Colonic mucosa (tissue), 4 donors: ENCODE measurements at places on chromosomes 11 and 22.

DNA sequence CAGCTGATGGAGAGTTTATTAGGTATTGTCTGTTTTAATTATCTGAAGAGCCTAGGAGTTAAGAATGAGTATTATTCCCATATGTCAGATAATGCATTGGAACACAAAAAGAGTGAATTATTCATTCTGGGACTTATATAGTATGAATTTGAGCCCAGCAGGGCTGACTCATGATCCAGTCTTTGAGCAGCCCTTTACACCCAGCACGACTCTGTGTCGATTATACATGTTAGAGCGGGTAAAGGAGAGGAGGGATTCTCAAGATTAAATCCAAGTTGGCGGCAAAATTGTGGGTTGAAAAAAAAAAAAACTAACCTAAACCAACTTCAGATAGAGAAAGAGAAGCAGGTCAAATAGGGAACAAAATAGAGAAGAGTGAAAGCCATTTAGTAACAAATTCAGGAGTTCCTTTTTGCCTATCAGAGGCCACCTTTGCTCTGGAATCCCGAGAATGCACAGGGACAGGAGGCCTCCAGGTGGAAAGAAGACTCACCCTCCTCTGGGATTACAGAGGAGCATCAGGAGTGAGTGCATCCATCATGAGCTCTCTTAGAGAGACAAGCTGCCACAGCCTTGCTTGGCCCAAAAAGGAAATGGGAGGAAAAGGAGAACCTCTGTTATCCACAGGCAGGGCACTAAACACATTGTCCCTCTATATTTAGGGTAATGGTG is 3.1 kb downstream of the MRGPRX1 start:
- DNase-seq, result no peak

- no peak for DNase-seq
These were observed 6.5 kb downstream of the UPK3A start for GRCh38 chr22:45291061-45291930.

DNA sequence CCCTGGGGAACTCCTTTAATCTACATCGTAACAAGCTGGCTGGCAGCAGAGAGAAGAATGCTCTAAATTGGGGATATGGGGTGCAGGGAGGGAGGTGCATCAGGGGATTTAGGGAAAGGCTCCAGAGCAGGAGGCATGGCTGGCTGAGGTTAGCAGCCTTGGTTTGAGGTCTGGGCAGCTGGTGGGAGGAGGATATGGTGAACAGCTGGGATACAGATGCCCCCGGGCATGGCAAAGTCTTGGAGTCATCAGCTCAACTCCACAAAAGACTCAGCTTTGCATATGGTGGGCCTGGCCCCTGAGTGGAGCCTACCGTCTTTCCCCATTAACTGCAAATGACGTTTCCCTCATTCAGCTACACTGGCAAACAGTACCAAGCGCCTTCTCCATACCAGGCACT is 5.4 kb downstream of the FAM83F start:
- DNase-seq, result no peak

- DNase-seq, result no peak
These were observed 26.0 kb upstream of the ALX4 start for GRCh38 chr11:44335919-44336318.

DNA sequence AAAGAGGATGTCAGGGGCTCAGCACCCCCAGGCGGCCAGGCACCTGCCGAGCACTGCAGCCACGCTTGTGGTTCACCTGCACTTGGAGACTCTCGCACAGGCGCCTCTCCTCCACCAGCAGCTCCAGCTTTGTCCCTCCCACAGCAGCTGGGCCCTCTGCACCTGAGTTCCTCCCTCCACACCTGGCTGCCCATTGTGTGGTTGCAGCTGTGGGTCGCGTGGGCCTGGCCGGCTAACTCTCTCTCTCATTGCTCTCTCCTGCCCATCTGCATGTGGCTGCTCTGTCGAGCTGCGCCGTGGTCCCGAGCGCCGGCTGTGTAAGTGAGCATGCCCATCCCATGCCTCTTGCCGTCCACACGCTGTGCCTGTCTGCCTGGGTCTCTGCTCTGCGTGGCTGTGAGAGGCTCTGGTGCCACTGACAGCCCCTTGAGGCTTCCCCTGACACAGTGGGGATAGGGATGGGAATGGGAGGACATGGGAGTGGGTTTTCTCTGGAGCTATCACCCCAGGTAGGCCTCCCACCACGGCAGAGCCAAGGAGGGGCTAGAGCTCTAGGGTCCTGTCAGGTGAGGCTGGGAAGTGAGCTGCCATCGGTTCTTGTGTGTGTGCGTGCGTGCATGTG is 8.5 kb upstream of the ACR start:
- DNase-seq, result no peak

DNA sequence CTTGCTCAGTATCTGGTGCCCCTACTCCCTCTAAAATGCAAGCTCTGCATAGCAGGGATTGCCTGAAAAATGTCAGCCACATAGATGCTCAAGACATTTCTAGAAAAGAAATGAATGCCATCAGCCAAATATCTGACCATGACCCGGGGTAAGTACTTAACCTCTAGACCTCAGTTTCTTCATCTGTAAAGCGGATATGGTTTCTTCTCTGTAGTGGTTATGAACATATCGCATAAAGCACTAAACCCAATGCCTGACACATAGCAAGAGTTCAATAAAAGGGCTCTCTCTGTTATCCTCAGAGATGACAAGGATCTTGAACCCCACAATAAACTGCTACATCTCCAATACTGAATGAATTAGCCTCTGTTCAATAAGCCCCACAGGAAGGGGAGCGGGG is 122.6 kb downstream of the ABTB2 start:
- DNase-seq, result no peak

GRCh38 chr22:30183861-30184278 is 62.7 kb downstream of the LIF start:
- DNase-seq, result no peak

DNA sequence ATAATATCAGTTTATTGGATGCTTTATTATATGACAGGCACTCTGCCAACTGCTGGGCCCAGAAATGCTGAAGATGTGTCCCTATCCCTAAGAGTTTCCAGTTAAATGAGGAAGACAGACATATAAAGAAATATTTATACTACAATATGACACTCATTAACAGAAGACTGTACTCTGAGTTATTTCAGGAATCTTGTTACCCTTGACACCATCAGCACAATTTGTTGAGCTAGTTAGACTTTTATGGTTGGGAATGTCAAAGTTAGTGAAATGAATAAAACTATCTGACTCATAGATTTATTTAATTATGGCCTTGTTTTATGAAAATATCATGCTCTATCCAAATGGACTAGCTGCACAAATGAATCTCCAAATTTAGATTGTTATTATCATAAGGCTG is 25.6 kb upstream of the MSANTD4 start:
- DNase-seq, result no peak

DNA sequence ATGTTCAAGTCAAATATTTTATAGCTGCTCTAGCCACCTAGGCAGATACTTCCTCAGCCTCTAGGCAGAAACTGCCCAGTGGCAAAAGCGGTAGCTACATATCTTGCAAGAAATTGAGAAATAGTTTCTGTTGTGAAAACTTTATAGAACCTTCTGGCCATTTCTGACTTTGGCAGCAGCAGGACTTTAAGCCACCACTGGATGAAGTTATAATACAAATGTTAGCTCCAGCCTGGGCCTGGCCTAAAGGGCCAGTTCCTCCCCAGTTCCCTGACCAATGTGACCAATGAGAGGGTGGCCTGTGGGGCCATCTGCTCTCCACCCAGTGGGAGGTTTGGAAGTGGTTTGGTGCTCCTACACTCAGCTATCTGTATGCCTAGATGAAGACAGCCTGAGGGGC is 254.0 kb upstream of the NARS2 start:
- no peak for DNase-seq

- no peak for DNase-seq
These were observed 640.6 kb downstream of the TBC1D22A start for GRCh38 chr22:47402876-47403525.
